AG04450 (cell line): ENCODE measurements at places on chromosomes 6 and 20.

DNA sequence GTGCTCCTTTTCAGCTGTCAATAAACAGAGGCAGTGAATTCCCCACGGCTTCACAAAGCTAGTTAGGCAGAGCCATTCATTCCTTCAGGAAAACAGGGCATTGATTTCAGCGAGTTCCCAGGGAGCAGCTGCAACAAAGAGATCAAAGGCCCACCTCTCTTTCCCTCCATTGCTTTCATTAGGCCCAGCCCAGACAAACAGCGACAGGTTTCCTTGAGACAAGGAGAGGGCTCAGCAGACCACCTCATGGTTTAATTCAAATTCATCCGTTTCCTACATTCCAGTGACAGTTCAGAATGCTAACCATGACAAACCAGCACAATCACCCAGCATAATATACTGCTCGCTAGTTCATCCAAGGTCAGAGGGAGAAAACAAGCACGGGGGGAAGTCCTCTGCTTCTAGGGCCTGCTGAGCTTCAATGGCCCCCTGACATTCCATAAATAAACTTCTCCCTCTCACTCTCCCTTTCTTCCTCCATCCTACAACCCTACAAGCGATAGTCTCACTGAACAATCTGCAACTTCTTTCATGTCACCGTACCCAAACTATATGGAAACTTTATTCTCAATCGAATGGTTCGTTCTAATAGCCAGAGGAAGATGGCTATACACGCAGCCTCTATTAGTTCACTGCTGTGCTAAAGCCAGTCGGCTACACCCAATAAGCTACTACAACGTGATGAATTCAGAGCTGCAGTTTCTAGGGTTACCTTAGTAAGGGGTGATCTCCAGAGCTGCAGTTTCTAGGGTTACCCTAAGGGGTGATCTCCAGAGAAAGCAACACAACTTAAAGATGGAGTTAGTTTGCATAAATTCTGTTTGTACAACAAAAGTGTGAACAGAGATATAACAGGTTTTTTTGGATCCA lies 34.7 kb downstream of the PLAGL1 start:
- DNase-seq: no peak

GRCh38 chr20:24638591-24639548 lies 169.4 kb downstream of the SYNDIG1 start:
- DNase-seq: no peak

DNA sequence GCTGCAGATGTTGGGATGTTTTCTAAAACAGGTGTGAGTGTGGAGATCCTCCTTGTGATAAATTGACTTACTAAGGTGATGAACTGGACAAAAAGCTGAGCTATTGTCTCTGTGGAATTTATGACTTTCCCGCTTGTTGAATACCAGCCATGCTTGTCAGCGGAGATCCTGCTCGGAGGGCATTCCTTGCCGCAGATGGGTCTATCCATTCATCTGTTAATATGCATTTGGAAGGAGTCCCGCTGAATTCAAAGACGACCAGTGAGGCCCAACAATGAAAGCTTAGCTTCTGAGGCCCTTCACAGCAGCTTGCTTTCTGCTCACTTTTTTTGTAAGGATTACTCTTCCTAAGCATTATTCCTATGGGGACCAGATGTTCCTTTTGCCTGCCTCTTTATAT lies 124.9 kb downstream of the TIAM2 start:
- DNase-seq: no peak

DNA sequence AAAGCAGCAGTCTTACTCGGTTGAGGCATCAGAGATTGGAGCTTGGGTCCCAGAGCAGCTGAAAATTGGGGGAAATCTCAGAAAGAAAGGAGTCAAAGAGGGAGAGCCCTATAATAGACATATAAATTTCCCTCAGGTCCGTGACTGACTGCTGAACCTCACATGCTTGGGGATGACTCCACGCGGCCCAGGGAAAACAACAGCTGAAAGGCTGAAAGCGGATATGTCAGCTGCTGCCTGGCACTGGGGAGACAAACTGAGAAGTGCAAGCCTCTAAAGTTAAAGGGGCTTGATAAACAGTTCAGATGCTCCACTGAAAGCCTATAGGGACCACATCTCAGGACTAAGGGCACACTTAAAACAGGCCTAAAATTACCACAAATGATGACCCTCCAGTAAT lies 255.9 kb upstream of the RIN2 start:
- no peak for DNase-seq

- no peak for DNase-seq
Measured at GRCh38 chr20:31758521-31758920, 19.4 kb downstream of the TPX2 start.
